Astrocyte (in vitro differentiated cells and primary cell): ENCODE measurements at places on chromosomes 6 and 20. TPM values are rescaled to one million over a fixed set of nuclear protein-coding genes. Genes with fewer than 3 reads are reported as not detected.

Gene SPDEF
- 0.14 and 0.16 TPM in 2 replicates for total RNA-seq

Gene MUC22
- total RNA-seq: 0.05 TPM in 1 of 2 replicates, not detected in the other

Gene HLA-DQB1
- total RNA-seq: 3.7 and 4.1 TPM in 2 replicates

Gene HEY2
- 1.0 and 2.4 TPM in 2 replicates for total RNA-seq

Gene CFB
- total RNA-seq: 1.0 and 1.4 TPM in 2 replicates

Gene GMPR
- total RNA-seq: 1.6 and 2.0 TPM in 2 replicates

Gene SLC44A4
- total RNA-seq: 0.23 and 0.29 TPM in 2 replicates

Gene BIRC7
- 2.9 and 3.3 TPM in 2 replicates for total RNA-seq

GRCh38 chr6:75813476-75814250 lies 64.6 kb downstream of the MYO6 start:
- no peaks in the 10 kb centered on the region for H3K36me3 ChIP-seq
- no peak overlapping the region for H3K4me3 ChIP-seq
- no peak overlapping the region for H3K27ac ChIP-seq

DNA sequence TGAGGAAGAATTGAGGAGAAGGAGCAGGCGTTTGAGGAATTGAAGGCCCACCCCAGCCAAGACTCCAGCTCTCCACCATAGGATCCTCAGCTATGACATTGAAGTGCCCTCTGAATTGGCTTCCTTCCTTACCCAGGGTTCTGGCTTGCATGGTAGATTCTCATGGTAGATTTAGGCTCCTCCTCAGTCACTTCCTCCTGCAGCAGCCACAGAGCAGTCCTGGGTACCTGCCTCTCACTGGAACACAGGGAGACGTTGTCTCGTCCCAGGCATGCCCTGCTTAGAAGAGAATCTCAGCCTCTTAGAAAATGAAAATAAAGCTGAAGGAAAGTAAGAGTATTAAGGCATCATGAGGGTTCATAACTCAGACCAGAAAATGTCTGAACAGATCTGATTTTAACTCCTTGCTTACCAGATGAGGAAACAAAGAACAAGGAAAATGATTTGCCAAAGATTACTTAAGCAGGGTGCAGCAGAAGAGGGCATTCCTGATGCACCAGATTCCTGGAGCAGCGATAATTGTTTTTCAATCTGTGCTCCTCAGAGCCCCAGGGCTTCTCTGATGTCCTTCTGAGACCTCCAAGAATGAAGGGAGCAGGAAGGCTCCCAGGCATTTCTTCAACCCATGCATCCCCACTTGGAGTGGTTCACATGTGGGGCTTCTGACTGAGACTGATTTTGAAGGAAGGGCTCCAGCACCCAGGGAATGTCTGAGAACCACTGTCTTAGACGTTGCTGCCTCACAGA lies 219.8 kb downstream of the HIVEP2 start:
- H3K27me3 ChIP-seq: no peaks in the 10 kb centered on the region
- H3K4me3 ChIP-seq: no peak overlapping the region
- H3K27ac ChIP-seq: no peak overlapping the region
- peaks cover 7% of the 10 kb centered on the region for H3K4me1 ChIP-seq
- H3K36me3 ChIP-seq: no peaks in the 10 kb centered on the region

DNA sequence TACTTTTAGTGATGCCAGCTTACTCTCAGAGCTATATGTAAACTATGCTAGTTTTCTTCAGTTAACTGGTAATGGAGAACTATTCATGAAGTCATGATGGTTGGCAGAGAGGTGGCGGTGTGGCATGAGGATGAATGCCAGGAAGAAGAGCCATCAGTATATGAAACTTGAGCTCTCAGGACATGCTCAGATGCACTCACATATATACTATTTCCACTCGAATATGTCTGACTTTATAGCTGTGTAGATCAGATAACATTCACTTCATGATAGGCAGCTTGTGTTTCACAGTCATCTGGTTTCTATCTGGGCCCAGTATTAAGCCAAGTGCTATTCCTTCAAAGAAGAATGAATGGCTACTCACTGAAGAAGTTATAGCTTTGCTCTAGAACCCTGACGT lies 46.2 kb upstream of the CEP85L start:
- no peaks in the 10 kb centered on the region for H3K27me3 ChIP-seq
- H3K27ac ChIP-seq: no peak overlapping the region
- H3K36me3 ChIP-seq: peaks cover 3% of the 10 kb centered on the region
- no peak overlapping the region for H3K4me3 ChIP-seq

- no peak for DNase-seq
- no peaks in the 10 kb centered on the region for H3K4me1 ChIP-seq
- no peak overlapping the region for H3K27ac ChIP-seq
- no peak overlapping the region for H3K4me3 ChIP-seq
- no peaks in the 10 kb centered on the region for H3K36me3 ChIP-seq
Measured at GRCh38 chr6:107021446-107022185, 6.4 kb upstream of the MTRES1 start.

DNA sequence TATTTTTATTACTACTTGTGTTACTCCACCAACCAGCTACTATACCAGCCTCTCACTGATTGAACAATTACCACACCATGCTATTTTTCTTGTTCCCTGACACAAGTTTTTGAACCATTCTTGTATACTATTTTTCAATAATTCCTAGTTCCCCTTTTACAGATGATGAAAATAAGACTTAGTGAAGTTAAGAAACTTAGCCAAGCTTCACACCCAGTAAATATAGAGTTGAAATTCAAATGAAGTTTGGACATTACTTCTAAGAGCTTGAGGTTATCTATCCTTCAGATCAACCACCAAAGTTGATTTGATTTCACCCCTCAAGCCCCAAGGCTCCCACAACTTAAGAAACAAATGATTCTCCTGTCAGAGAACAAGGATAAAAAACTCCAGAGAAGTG lies 13.1 kb upstream of the BCAS1 start:
- no peaks in the 10 kb centered on the region for H3K27me3 ChIP-seq
- H3K36me3 ChIP-seq: no peaks in the 10 kb centered on the region

GRCh38 chr20:5557123-5557522 lies 193.1 kb upstream of the SHLD1 start:
- H3K36me3 ChIP-seq: peaks cover 14% of the 10 kb centered on the region
- no peaks in the 10 kb centered on the region for H3K4me1 ChIP-seq
- no peak overlapping the region for H3K27ac ChIP-seq
- no peak overlapping the region for H3K4me3 ChIP-seq
- no peaks in the 10 kb centered on the region for H3K27me3 ChIP-seq

GRCh38 chr6:117531809-117532725 lies 49.6 kb downstream of the DCBLD1 start:
- no peak for DNase-seq
- peaks cover 17% of the 10 kb centered on the region for H3K4me1 ChIP-seq
- peaks cover 39% of the 10 kb centered on the region for H3K36me3 ChIP-seq
- H3K27me3 ChIP-seq: no peaks in the 10 kb centered on the region

GRCh38 chr6:155077784-155078183 lies 82.7 kb downstream of the TIAM2 start:
- no peaks in the 10 kb centered on the region for H3K36me3 ChIP-seq
- H3K27me3 ChIP-seq: no peaks in the 10 kb centered on the region
- no peak for DNase-seq
- H3K4me3 ChIP-seq: no peak overlapping the region

DNA sequence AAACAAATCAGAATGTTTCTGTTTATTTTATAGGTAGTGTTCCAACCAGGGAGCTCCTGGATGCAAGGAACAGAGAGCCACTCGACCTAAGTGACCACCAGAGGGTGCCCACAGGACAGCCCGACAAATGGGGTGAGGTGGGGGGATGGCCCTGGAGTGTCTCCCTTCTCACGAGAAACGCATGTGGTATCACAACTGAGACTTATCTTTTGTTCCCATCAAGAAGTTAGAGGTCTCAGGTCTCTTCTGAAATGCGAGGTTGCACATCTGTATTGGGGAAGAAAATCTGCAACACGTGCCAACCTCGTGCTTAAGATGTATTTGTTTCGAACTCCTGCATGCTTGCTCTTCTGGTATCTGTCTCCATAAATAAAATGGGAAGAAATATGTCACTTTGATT lies 104.0 kb downstream of the ISM1 start:
- no peak overlapping the region for H3K4me3 ChIP-seq
- peaks cover 3% of the 10 kb centered on the region for H3K27me3 ChIP-seq
- no peak overlapping the region for H3K27ac ChIP-seq

- H3K36me3 ChIP-seq: no peaks in the 10 kb centered on the region
- no peaks in the 10 kb centered on the region for H3K4me1 ChIP-seq
- no peak for DNase-seq
Measured at GRCh38 chr6:18601516-18602020, 214.4 kb downstream of the RNF144B start.

DNA sequence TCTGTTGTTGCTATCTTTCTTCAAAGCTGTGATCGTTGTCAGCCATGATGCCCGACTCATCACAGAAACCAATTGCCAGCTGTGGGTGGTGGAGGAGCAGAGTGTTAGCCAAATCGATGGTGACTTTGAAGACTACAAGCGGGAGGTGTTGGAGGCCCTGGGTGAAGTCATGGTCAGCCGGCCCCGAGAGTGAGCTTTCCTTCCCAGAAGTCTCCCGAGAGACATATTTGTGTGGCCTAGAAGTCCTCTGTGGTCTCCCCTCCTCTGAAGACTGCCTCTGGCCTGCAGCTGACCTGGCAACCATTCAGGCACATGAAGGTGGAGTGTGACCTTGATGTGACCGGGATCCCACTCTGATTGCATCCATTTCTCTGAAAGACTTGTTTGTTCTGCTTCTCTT lies 19.3 kb downstream of the ABCF1 start:
- H3K36me3 ChIP-seq: peaks cover 62% of the 10 kb centered on the region
- H3K27me3 ChIP-seq: no peaks in the 10 kb centered on the region
- DNase-seq: no peak
- peak overlapping the region; percentile 17 for H3K27ac ChIP-seq
- peaks cover 9% of the 10 kb centered on the region for H3K4me1 ChIP-seq

- H3K4me3 ChIP-seq: no peak overlapping the region
- H3K27ac ChIP-seq: peak overlapping the region; percentile 44
- peaks cover 5% of the 10 kb centered on the region for H3K4me1 ChIP-seq
- H3K36me3 ChIP-seq: no peaks in the 10 kb centered on the region
- DNase-seq: peak; percentile 75
- no peaks in the 10 kb centered on the region for H3K27me3 ChIP-seq
Measured at GRCh38 chr6:39426073-39426456, 103.6 kb upstream of the KCNK16 start.

GRCh38 chr6:3770023-3770720 lies 18.7 kb upstream of the PXDC1 start:
- H3K36me3 ChIP-seq: no peaks in the 10 kb centered on the region
- H3K27ac ChIP-seq: no peak overlapping the region
- peaks cover 3% of the 10 kb centered on the region for H3K27me3 ChIP-seq
- H3K4me3 ChIP-seq: no peak overlapping the region
- DNase-seq: no peak

GRCh38 chr6:169321546-169321945 lies 67.9 kb upstream of the THBS2 start:
- H3K27me3 ChIP-seq: no peaks in the 10 kb centered on the region
- no peak for DNase-seq
- H3K4me3 ChIP-seq: no peak overlapping the region
- no peaks in the 10 kb centered on the region for H3K4me1 ChIP-seq
- no peak overlapping the region for H3K27ac ChIP-seq

- no peak overlapping the region for H3K27ac ChIP-seq
- H3K4me3 ChIP-seq: no peak overlapping the region
- DNase-seq: no peak
- peaks cover 26% of the 10 kb centered on the region for H3K4me1 ChIP-seq
Measured at GRCh38 chr20:43936104-43936770, 21.6 kb downstream of the TOX2 start.

GRCh38 chr6:159196430-159196975 lies 27.3 kb downstream of the FNDC1 start:
- no peak for DNase-seq
- no peaks in the 10 kb centered on the region for H3K36me3 ChIP-seq
- no peaks in the 10 kb centered on the region for H3K4me1 ChIP-seq

GRCh38 chr20:25553819-25554296 lies 31.5 kb downstream of the NINL start:
- H3K4me1 ChIP-seq: peaks cover 9% of the 10 kb centered on the region
- H3K36me3 ChIP-seq: no peaks in the 10 kb centered on the region
- H3K4me3 ChIP-seq: no peak overlapping the region

- no peak for DNase-seq
- no peaks in the 10 kb centered on the region for H3K4me1 ChIP-seq
- no peaks in the 10 kb centered on the region for H3K36me3 ChIP-seq
- H3K27ac ChIP-seq: no peak overlapping the region
Measured at GRCh38 chr6:85983032-85983659, 340.5 kb upstream of the SYNCRIP start.

DNA sequence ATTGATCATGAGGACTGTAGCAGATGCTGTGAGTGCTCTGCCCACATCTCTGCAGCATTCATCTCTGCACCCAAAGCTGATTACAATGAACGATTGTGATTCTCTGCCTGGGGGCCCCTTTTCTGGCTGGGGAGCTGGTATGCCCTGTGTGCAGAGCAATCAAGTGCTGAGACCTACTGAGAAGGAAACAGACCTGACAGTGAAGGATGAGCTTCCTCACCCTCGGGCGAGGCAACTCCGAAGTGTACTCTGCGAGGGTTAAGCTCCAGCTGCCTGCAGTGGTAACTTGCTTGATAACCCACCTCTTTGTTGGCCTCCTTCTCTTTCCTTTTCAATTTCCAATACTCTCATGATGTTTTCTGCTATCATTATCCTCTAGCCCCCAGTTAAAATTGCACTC lies 289.7 kb upstream of the RNF24 start:
- H3K27ac ChIP-seq: no peak overlapping the region

GRCh38 chr6:25699649-25700048 lies 47.6 kb downstream of the SCGN start:
- no peak overlapping the region for H3K27ac ChIP-seq
- H3K27me3 ChIP-seq: no peaks in the 10 kb centered on the region
- no peak for DNase-seq
- H3K4me3 ChIP-seq: no peak overlapping the region
- H3K36me3 ChIP-seq: no peaks in the 10 kb centered on the region

- no peak overlapping the region for H3K4me3 ChIP-seq
- H3K27ac ChIP-seq: no peak overlapping the region
- peaks cover 32% of the 10 kb centered on the region for H3K4me1 ChIP-seq
- no peaks in the 10 kb centered on the region for H3K27me3 ChIP-seq
Measured at GRCh38 chr20:50310673-50311051, 120.0 kb downstream of the CEBPB start.

DNA sequence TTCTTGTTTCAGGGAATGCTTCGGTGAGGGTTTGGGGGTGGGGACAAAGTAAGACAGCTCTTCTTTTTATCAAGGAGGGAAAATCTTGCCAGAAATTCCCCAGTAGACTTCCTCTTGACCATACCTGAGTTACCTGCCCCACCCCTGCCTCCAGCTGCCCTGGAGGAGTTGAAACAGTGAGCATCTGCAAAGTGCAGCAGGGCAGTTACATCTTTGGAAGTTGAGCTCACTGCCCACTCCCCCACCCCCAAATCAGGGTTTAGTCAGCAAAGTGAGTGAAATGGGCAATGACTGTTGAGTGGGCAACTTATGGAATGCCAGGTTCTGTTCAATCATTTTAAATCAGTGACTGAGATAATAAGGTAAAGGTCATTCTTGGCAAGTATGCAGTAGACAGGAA lies 98.8 kb downstream of the BANF2 start:
- H3K36me3 ChIP-seq: no peaks in the 10 kb centered on the region
- H3K4me1 ChIP-seq: no peaks in the 10 kb centered on the region
- H3K27me3 ChIP-seq: no peaks in the 10 kb centered on the region
- DNase-seq: no peak
- no peak overlapping the region for H3K27ac ChIP-seq
